Glutamatergic neuron (in vitro differentiated cells): ENCODE measurements at places on chromosomes 6 and 20.

DNA sequence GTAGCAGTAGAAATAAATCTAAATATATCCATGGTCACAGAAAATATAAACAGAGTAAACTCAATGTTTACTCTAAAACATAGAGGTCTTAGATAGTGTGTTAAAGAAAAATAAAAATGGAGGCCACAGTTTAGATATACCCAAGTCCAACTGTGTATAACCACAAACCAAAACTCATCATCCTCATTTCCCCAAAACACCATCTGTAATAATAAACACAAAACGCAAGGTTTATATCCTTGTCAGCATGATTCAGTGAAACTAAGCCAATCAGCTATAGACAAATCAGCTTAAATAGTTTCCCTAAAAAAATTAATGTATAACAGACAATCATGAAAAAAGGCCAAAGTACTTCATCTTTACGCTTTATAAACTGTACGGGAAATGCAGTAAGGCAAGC lies 2.7 kb upstream of the HACE1 start:
- DNase-seq, result no peak

- DNase-seq, result no peak
Measured at GRCh38 chr20:15866916-15867730, 706.1 kb downstream of the KIF16B start.

- DNase-seq, result peak; percentile 63
Measured at GRCh38 chr6:154732538-154733182, 556 bp upstream of the SCAF8 start.

GRCh38 chr20:1389703-1390580 lies 2.9 kb downstream of the FKBP1A start:
- DNase-seq, result no peak
